ENCODE measurements at places on chromosomes 1 and 21.

DNA sequence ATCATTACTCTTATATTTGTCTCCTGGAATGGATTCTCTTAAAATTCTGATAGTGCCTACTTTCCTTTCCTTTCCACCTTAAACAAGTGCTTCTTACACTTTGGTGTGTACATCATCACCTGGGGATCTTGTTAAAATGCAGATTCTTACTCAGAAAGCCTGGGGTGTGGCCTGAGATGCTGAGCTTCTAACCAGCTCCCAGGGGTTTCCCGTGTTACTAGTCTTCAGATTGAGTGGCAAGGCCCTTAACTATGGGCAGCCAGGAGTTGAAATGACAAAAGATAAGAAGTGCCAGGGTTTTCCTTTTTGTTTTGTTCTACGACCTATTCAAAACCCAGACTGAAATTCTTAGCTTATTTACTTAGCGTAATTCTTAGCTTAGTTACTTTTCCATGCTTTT, 159.2 kb downstream of the HFM1 start:
- no peak for DNase-seq

- peak; percentile 30 for DNase-seq
Observed at GRCh38 chr21:26185021-26185420, 14.5 kb upstream of the APP start.

DNA sequence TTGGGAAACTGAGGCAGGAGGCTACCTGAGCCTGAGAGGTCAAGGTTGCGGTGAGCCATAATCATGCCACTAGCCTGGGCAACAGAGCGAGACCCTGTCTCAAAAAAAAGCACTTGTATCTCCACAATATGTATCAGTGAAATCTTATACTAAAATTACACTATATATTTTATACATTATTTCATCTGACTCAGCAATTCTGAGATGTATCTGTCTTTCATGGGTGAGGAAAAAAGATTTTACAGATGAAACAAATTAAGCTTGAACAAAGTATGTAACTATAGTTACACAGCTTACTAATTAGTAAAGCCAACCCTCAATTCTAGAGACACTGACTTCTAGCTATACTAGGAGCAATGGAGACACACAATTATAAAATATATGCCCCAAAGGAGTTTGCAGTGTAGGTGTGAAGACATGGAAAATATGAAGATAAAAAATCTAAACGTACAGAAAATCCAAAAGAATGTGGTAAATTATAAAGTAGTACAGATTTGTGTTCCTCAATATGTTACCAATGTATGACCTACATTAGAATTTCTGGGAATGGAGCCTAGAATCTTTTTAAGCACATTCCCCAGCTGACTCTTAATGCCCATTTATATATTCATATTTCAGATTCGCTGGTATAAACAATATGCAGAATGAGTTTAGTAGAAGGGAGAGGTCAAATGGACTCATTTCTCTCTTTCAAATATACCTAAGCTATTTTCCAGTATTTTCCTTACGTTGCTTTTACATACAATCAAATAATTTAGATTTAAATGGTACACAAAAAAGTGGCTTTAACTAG, 14.6 kb downstream of the GTF2B start:
- DNase-seq: peak; percentile 33

GRCh38 chr1:180680558-180681144, 48.8 kb downstream of the XPR1 start:
- peak; percentile 68 for DNase-seq

- no peak for DNase-seq
Observed at GRCh38 chr1:39960431-39960958, 5.5 kb downstream of the MFSD2A start.

- peak; percentile 31 for DNase-seq
Observed at GRCh38 chr1:185297982-185298381, 19.1 kb downstream of the IVNS1ABP start.

DNA sequence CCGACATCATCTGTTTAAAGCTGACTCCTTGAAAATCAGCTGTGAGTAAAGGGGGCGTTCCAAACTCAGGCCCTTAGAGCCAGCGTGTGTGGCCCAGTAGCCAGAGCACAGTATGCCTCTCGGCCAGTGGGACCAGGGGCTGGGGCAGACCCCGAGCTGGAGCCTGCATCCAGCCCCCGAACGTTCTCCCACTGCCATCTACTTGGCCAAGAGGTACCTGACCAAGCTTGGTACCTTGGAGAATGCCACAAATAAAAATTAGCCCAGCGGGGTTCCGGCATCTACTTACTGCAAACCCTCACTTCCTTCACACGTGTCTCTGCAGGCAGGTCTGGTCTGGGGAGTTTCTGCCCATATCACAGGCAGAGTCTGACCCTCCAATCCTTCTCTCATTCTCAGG, 56.7 kb upstream of the COL6A2 start:
- no peak for DNase-seq

- DNase-seq: peak; percentile 53
Observed at GRCh38 chr1:10494754-10495474, 20.2 kb downstream of the PEX14 start.

- DNase-seq: peak; percentile 97
Observed at GRCh38 chr21:15422783-15423182, 307.0 kb upstream of the USP25 start.

- peak; percentile 29 for DNase-seq
Observed at GRCh38 chr1:154427173-154428139, 22.3 kb downstream of the IL6R start.

DNA sequence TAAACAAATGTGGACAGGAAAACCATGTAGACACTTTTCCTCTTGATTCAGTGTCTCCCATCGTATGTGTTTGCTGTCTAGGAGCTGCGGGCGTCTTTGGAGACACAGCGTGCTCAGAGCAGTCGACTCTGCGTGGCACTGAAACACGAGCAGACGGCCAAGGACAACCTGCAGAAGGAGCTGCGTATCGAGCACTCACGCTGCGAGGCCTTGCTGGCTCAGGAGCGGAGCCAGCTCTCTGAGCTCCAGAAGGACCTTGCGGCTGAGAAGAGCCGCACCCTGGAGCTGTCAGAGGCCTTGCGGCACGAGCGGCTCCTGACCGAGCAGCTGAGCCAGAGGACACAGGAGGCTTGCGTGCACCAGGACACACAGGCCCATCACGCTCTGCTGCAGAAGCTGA, 27.2 kb upstream of the DIP2A start:
- DNase-seq: no peak

Data from fibroblast of upper back skin (primary cell).